ENCODE measurements at places on chromosomes 11 and 22.
A peak's percentile ranks its signal among the peaks of the same experiment; 100 is the strongest.

DNA sequence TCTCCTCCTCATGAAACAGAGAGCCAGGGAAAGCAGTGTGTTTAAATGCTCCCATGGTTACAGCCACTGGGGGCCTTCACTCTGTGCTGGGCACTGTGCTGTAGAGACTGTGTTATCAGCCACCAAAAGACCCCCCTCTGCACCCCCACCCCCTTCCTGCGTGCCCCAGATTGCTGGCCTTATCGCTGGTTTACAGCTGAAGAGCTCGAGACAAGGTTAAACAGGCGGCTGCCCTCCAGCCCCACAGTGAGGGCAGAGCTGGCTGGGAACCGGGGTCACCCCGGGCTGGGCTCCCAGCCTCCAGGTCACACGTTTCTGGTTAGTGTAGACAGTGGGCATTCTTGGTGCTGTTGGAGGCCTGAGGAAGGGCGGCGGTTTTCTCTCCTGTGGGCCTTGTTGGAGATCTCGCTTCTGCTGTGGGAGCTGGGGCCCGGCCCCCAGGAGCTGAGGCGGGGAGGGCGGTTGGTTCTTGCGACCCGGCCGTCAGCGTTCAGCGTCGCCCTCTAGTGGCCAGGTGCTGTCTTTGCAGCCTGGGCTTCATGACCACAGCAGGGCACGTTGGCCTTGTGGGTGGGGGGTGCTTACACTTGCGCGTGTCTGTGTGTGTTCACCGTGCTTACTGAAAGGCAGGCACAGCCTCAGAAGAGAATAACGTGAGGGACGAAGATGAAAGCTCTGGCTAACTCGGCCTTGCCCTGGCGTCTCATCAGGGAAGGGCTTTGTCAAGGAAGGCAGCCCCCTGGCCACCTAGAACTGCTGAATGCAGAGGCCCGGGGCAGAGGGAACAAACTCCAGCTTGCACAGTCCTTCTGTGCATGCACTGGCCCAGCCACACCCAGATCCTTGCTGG is 40.8 kb downstream of the TBC1D22A start:
- DNase-seq = peak; percentile 73

GRCh38 chr22:37880668-37881440 is 25.2 kb upstream of the MICALL1 start:
- no peak for DNase-seq

- DNase-seq = peak; percentile 69
These were observed 21.7 kb downstream of the SLC43A1 start for GRCh38 chr11:57493507-57494503.

DNA sequence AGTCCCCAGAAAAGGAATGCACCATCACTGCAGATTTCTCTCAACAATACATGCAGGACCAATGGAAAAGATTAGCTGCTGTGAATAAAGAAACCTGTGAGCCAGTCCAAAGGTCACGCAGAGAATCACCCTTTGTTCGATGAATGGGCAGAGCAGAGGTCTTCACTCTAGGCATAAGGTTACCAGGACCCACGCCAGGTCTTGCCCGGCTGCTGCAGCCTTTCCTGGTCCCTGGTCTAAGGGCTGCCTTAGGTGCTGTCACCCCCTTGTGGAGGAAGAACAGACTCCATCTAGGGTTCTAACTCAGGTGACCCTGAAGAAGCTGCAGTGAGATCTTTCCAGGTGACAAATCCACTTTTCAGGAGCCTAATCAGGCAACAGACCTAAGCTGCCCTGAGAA is 29.0 kb upstream of the NAP1L4 start:
- peak; percentile 29 for DNase-seq

GRCh38 chr11:76214968-76215548 is 8.8 kb upstream of the WNT11 start:
- DNase-seq = no peak

GRCh38 chr11:66225066-66225465 is 43.4 kb upstream of the RAB1B start:
- no peak for DNase-seq

- no peak for DNase-seq
These were observed 23.9 kb downstream of the NEFH start for GRCh38 chr22:29503811-29504372.

GRCh38 chr11:43282607-43283440 is 29.0 kb upstream of the API5 start:
- DNase-seq = no peak

DNA sequence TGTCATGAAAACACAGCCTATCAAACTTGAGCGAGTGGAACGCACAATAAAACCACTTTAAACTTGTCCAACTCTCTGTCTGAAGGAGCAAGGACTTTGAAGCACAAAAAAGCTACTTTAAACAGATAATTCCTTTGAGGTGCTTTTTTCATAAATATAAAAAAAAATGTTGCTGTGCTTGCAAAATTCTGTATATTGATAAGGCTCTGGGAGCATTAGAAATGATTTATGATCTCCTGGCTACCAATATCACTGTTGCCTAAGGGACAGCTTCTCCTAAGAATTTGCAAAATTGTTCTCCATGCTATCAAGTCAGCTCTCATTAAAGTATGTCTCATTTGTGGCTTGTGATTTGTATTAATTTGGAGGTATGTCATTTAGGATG is 37.6 kb upstream of the LDLRAD3 start:
- no peak for DNase-seq

DNA sequence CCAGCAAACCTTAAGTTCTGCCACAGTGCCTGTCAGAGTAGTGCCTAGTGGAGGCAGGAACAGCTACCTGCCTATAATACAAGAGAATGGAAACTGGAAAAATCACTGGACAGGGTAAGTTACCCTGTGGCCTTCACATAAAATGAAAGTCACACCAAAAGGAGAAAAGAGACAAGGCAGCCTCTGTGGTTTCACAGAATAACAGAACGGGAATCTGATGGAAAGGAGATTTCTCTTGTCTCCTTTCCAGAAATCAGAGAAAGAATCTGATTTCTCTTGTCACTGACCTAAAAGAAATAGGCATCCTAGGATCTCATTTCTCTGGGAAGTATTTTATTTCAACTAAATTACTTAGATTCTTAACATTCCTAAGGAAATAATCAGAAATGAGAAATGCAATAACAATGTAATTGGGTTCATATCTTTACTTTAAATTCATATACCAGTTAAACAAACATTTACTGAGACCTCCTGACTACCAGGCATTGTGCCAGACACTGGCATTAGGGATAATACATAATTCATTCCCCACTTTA is 41.6 kb downstream of the PRCP start:
- no peak for DNase-seq

- DNase-seq = no peak
These were observed 259.7 kb downstream of the MN1 start for GRCh38 chr22:27541836-27542235.

GRCh38 chr11:48005831-48006270 is 25.5 kb downstream of the PTPRJ start:
- DNase-seq = no peak

DNA sequence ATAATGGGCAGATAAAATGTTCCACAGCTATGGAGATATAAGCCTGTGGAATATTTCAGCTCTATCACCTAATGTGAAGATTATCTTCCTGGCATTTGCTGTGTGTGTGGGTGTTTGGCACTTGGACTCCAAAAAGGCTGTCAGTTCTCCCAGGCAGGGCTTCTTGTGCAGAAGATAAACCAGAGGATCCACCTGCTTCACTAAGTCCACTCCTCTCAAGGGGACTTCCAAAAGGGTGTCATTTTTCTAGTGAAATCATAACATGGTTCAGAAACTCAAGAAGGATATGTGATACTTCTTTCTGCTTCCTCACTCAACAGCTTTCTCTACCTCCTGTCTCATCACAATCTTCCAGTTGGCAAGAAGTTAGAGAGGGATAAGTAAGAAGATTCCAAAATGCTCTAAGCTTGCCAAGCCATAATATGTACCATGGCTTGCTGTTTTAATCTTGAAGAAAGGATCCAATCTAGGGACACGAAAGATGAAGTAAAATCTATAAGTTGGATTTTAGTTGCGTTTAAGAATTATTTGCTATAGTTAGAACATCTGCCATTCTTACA is 206.2 kb upstream of the MTMR2 start:
- DNase-seq = no peak

DNA sequence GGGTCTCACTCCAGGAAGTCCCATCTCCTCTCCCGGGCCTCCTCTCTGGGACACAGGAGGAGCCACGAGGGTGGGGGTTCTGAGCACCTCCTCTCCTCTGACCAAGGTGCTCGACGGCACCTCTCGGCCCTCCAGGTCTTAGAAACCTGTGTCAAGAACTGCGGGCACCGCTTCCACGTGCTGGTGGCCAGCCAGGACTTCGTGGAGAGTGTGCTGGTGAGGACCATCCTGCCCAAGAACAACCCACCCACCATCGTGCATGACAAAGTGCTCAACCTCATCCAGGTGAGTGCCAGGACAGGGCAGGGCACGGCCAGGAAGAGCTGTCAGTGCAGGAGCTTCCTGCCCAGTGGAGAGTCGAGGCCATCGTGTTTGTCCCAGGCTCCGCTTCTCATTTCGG is 23.2 kb downstream of the TOM1 start:
- no peak for DNase-seq

DNA sequence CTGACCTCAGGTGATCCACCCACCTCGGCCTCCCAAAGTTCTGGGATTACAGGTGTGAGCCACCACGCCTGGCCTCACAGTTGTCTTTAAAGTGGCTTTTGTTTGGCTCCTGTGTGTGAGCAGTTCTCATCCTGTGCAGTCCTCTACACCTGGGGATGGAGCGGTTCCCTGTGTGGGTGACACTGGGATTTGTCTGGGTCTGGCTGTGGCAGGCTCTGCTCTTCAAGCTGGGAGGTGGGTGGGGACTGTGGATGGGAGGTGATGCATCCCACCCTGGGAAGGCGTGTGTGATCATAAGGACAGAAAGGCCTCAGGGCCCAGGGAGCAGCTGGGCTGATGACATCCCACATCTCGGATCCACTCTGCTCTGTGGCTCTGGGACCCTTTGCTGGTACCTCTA is 1266.8 kb downstream of the BRD1 start:
- DNase-seq = no peak

DNA sequence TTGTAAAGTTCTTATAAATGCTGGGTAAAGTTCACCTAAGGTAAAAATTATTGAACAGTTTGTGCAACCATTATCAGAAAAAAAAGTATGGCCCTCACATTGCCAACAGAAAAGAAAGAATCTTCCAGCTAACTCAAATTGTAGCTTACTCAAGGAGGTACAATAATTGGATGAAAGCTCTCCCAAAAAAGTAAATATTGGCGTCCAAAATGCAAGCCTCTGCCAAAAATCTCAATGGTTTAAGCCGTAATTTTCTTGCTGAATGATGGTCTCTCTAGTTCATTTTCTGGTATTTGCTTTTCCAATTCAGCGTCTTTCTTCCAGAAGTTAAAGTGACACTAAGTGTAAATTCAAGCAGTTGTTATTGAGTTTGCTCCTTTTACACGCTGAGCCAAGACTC is 727.3 kb downstream of the LRRC4C start:
- no peak for DNase-seq

- DNase-seq = no peak
These were observed 1.0 kb downstream of the PHETA2 start for GRCh38 chr22:42074846-42075676.

DNA sequence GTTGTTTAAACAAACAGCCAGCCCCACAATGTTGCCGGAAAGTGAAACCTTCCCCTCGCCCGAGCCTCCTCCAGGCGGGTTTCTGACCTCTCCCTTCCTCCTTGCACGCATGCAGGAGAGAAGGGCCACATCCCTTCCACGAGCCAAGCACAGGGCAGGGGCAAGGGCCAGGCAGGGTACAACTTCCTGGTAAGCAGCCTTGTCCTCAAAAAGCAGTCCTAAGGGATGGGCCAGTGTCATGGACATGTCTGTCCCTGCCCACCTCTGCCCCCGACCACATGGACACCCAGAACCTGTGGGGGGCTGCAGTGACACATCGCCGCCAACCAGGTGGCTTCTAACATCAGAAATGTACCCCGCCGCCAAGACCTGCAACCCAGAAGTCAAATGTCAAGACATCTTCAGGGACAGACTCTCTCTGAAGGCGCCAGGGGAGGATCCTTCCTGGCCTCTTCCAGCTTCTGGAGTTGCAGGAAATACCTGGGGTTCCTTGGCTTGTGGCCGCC is 145.3 kb downstream of the CRYBB2 start:
- no peak for DNase-seq

DNA sequence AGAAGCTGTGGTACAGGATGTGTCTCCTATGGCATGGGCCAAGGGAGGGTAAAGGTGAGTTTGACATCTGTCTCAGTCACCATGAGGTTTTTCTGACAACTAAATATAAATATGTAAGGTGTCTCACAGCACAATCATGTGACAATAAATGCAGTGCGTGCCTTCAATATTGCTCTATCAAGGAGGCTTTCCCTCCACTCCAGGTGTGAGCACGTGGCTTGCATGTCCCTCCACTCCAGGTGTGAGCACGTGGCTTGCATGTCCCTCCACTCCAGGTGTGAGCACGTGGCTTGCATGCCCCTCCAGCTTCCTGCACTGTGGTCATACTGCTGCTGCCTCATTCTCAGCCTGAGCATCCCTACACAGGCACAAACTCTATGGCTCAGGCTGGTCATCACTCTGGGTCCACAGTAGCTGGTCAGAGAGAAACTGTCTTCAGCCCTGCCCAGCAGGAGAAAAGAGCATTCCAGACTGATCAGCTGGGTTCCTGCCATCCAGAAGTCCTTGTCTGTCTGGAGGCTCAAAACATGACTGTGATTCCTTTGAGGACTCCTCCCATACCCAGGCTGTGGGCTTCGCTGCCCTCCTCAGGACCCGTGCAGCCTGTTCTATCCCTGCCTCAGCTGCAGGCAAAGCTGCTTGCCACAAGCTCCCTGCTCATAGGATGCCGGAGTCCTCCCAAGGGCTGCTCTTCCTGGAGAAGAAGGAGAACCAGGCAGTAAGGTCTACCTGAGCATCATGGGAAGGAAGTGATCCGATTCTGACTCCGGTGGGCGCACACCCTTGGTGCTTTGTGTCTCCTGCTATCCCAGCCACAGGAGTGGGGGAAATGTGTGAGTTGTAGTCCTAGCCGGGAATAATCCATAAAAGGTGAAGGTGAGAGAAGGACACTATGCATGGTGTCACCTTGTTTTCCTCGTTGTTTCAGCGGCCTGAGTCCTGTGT is 33.4 kb upstream of the VPREB1 start:
- DNase-seq = no peak

GRCh38 chr11:122723576-122723975 is 68.1 kb downstream of the UBASH3B start:
- DNase-seq = no peak

- no peak for DNase-seq
These were observed 12.8 kb upstream of the NUCB2 start for GRCh38 chr11:17263769-17264168.

- no peak for DNase-seq
These were observed 41.6 kb downstream of the EIF3F start for GRCh38 chr11:8028766-8029165.

DNA sequence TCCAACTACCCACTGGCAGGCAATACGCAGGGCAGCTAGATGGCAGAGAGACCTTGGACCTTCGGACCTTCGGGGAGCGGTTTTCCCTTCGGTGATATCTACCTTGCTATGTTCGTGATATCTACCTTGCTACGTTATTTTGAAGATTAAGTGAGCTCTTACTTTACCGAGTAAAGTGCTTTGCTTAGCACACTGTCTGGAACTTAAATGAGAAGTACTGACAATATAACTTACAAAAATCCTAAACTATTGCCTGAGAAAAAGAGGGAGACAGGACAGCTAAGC is 1.0 kb upstream of the PRDM10 start:
- DNase-seq = no peak

- DNase-seq = no peak
These were observed 59.3 kb downstream of the CELSR1 start for GRCh38 chr22:46478083-46478551.

GRCh38 chr11:62315431-62315830 is 16.6 kb upstream of the SCGB1D4 start:
- DNase-seq = no peak

All from CD4-positive, alpha-beta T cell treated with Interleukin-15 for 1 hour (primary cell).